Spinal cord (tissue), 10 donors: ENCODE measurements at places on chromosomes 7 and 10.

DNA sequence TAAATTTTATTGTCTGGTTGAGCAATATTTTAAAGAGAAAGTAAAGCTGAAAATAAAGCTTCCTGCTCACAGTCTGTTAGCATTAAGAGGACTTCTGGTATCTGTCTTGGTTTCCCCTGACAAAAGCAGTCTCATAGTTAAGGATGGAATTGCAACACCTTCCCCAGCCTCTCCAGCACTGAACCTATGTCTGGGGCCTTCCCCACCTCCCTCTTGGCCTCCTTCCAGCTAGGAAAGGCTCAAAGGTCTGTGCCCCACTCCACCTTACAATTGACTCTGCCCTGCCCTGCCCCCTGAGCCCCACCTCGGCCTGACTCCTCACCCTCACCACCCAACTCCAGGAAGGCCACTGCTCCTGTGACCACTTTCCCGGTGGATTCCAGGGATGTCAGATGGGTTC is 33.2 kb downstream of the COL17A1 start:
- no peak for DNase-seq

DNA sequence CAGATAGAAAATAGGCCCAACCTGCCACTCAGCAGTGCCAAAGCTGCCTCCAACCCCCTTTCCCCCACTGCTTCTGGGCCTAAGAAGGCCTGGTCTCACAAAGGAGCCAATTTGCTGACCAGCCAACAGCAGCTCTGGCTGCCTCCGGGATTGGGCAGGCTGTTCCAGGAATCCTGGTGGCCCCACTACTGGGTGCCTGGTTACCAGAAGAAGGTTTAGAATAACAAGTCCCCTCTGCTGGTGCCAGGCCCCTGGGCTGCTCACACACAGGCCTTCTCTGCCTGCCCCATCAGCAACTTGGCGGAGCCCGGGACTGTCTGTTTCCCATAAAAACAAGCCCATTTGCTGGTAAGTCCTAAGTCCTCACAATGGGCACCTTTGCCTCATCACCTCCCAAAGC is 1.2 kb downstream of the PHKG1 start:
- peak; percentile 45 for DNase-seq

DNA sequence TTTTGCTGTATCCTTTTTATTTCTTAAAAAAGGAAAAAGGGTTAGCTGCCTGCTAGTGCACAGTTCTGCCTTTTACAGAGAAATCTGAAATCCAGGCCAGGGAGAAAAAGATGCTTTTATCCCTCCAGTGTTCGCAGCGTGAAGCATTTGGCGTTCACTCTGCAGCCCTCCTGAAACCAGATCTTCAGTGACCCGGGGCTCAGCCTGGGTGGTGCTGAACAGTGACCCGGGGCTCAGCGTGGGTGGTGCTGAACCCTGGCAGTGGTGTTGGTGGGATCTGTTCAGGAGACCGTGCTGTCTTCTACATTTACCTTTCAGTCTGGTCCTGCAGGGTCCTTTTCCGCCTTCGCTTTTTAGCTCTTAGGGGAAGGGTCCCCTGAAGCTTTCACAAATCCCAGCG is 164.7 kb upstream of the KLF6 start:
- no peak for DNase-seq

GRCh38 chr7:141600168-141601006 is 49.2 kb downstream of the AGK start:
- DNase-seq, result no peak

- no peak for DNase-seq
Observed at GRCh38 chr7:108421720-108422331, 34.4 kb downstream of the NRCAM start.
